ENCODE measurements at places on chromosomes 11 and 22. TPM values are rescaled to one million over a fixed set of nuclear protein-coding genes. Genes with fewer than 3 reads are reported as not detected.

The CNGA4 gene
- 0.36 TPM for total RNA-seq

The CFAP300 gene
- total RNA-seq: not detected

- peaks cover 26% of the 10 kb centered on the region for H3K4me1 ChIP-seq
- H3K27ac ChIP-seq: peak overlapping the region; percentile 83
- peaks cover 5% of the 10 kb centered on the region for H3K27me3 ChIP-seq
These were observed 3.6 kb downstream of the CCDC85B start for GRCh38 chr11:65894034-65894591.

DNA sequence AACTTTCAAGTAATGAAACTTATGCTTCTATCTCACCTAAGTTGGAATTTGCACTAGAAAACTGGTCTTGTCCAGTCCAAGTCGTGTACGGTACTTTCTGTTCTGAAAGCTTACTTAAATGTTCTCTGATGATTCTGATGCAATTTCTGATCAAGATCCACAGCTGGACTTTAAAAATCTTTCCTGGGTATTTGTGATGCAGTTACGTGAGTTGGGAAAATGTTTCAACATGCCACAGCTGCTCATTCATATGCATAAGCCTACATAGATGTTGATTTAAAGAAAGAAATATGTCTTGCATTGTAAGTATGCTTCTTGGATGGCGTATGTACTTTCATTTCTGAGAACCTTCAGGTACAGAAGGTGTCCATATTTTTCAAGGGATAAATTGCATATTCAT lies 493.7 kb upstream of the CCDC90B start:
- H3K27ac ChIP-seq: no peak overlapping the region
- H3K27me3 ChIP-seq: no peaks in the 10 kb centered on the region
- no peaks in the 10 kb centered on the region for H3K4me1 ChIP-seq
- H3K36me3 ChIP-seq: no peaks in the 10 kb centered on the region

- H3K27me3 ChIP-seq: no peaks in the 10 kb centered on the region
- H3K27ac ChIP-seq: no peak overlapping the region
- DNase-seq: no peak
- no peak overlapping the region for H3K4me3 ChIP-seq
- no peaks in the 10 kb centered on the region for H3K36me3 ChIP-seq
These were observed 25.1 kb downstream of the MUC2 start for GRCh38 chr11:1099519-1100355.

GRCh38 chr11:130180491-130180890 lies 20.9 kb downstream of the ST14 start:
- H3K4me1 ChIP-seq: no peaks in the 10 kb centered on the region
- H3K4me3 ChIP-seq: no peak overlapping the region
- no peak overlapping the region for H3K27ac ChIP-seq
- no peaks in the 10 kb centered on the region for H3K36me3 ChIP-seq
- no peak for DNase-seq

- no peak overlapping the region for H3K4me3 ChIP-seq
- no peaks in the 10 kb centered on the region for H3K27me3 ChIP-seq
- no peak overlapping the region for H3K27ac ChIP-seq
- no peak for DNase-seq
- no peaks in the 10 kb centered on the region for H3K36me3 ChIP-seq
These were observed 453.5 kb downstream of the MIAT start for GRCh38 chr22:27110665-27111451.

- no peaks in the 10 kb centered on the region for H3K4me1 ChIP-seq
- DNase-seq: no peak
- H3K27ac ChIP-seq: no peak overlapping the region
- no peaks in the 10 kb centered on the region for H3K27me3 ChIP-seq
These were observed 8.4 kb upstream of the MMP12 start for GRCh38 chr11:102883141-102883540.
